COLO829 (cell line): ENCODE measurements at places on chromosomes 3 and 15.
A peak's percentile ranks its signal among the peaks of the same experiment; 100 is the strongest.

GRCh38 chr3:62873451-62873760 lies 1.8 kb downstream of the CADPS start:
- peak; percentile 45 for DNase-seq

GRCh38 chr3:65126527-65127410 lies 439.0 kb upstream of the ADAMTS9 start:
- DNase-seq = peak; percentile 59

- DNase-seq = no peak
Observed at GRCh38 chr15:48459571-48460442, 128.6 kb downstream of the DUT start.

DNA sequence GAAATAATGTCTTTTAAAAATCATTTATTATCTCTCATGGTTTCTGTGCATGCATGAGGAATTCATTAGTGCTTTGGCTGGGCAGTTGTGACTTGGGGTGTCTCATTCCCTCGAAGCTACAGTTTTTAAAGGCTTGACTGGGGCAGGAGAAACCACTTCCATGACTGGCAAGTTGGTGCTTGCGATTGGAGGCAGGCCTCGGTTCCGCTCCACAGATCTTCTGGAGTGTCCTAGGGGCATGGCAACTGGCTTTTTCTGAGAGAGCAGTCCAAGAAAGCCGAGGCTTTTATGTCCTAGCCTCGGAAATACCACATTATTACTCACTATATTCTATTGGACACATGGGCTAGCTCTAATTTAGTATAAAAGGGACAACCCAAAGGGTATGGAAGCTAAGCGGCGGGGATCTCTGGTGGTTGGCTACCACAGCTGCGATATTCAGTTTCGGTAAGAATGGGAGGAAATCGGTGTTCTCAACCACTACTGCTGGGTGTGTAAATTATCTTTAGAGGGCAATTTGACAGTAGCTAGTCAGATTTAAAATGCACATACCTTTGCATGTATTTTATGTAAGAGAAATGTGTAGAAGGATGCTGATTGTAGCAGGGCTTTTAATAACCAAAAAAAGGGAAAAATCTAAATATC lies 48.8 kb upstream of the TOP2B start:
- no peak for DNase-seq

- DNase-seq = peak; percentile 33
Observed at GRCh38 chr3:115042351-115042750, 104.7 kb downstream of the ZBTB20 start.

- no peak for DNase-seq
Observed at GRCh38 chr15:42267286-42267685, 5.7 kb upstream of the GANC start.

DNA sequence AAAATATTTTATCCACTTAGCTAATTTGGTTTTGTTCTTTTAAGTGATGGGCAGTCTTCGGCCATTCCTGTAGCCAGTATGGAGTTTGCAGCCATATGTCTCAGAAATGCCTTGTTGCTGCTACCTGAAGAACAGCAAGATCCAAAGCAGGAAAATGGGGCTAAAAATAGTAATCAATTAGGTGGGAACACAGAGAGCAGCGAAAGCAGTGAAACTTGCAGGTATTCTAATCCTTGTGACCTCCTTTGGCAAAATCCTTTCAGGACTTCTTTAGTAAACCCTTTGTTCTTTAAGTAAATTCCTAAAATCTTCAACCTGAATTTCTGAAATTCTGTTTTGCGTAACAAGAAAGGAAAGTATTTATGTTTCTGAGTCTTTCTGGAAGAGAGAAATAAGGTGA lies 49.8 kb downstream of the CNOT10 start:
- no peak for DNase-seq

DNA sequence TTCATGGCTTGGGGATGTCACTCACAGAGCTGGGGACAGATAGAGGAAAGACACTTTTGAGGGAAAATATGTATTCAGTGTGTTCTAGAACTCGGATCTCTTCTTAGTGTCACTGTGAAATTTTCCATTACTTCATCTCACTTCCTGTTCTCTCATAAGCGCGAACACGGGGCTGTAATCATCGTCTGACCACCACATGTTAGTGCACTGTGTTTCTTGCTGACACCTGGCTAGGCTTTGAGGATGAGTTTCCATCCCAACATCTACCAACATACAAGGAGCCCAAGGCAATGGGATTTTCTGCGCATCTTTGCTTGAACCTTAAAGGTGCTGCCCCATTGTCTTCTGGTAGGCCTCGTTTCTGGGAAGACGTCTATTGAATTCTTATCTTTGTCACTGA lies 84.0 kb downstream of the LIPC start:
- DNase-seq = no peak

- no peak for DNase-seq
Observed at GRCh38 chr15:29320420-29320819, 50.8 kb upstream of the NSMCE3 start.

DNA sequence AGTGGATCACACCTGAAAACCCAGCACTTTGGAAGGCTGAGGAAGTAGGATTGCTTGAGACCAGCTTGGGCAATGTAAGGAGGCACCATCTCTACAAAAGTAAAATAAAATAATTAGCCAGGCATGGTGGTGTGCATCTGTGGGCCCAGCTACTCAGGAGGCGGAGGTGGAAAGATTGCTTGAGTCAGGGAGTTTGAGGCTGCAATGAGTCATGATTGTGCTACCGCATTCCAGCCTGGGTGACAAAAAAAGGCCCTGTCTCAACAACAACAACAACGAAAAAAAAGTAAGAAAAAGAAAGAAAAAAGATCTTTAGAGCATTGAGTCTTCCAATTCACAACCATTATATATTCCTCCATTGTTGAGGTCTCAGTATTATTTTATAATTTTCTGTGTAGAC lies 192.4 kb upstream of the DPH6 start:
- no peak for DNase-seq

- DNase-seq = no peak
Observed at GRCh38 chr15:60407415-60407805, 9.6 kb upstream of the ANXA2 start.

- DNase-seq = no peak
Observed at GRCh38 chr3:77459926-77460325, 420.0 kb downstream of the ROBO2 start.

GRCh38 chr3:154602241-154602640 lies 172.3 kb upstream of the GPR149 start:
- no peak for DNase-seq

- DNase-seq = no peak
Observed at GRCh38 chr3:13021141-13022114, 51.8 kb downstream of the IQSEC1 start.

DNA sequence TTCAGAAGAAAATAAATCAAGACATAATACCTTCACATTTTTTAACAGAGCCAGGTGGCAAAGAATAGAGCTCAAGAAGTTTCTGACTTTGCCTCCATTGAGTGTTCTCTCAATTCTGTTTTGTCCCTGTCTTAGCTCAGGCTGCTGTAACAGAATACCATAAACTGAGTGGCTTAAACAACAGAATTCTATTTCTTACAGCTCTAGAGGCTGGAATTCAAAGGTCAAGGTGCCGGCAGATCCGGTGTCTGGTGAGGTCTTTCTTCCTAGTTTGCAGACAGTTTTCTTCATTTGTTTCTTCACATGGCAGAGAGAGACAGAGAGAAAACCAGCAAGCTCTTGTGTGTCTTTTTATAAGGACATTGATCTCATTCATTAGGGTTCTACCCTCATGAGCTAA lies 25.6 kb downstream of the IQCH start:
- DNase-seq = no peak
